Spleen (tissue), 13 donors: ENCODE measurements at places on chromosomes 3 and 15. TPM values are rescaled to one million over a fixed set of nuclear protein-coding genes. Genes with fewer than 3 reads are reported as not detected.

LIPH gene
- 1.3 TPM for total RNA-seq

EXD1 gene
- total RNA-seq = not detected

SAXO2 gene
- 4.0 TPM for total RNA-seq

LHFPL4 gene
- total RNA-seq = not detected

DNA sequence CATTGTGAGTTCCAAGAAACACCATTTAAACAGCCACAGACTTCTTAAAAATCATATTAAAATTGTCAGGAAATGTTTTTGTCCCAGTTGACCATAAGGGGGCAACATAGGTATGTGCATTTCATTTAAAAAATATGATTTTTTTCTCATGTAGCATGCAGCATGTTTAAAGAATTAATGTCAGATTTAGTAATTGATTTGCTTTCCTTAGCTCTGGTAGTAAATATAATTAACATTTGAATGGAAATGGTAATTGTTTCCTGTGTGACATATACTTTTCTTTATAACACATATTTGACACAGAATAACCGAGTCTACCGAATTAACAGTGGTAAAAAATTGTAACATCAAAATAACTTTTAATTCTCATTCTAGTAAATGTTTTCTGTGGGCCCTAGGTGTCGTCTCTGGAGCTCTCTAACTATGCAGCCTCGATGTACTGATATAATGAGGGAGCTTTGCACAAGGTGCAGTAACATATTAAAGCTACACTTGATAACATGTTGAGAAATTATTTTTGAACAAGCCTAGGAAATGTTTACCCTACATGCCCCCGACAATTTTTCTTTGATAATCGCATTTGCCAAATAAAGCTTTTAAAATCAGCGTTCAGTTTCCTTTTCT lies 34.9 kb downstream of the NXPE3 start:
- peaks cover 22% of the 10 kb centered on the region for H3K4me1 ChIP-seq
- no peaks in the 10 kb centered on the region for H3K27me3 ChIP-seq
- H3K4me3 ChIP-seq = no peak overlapping the region
- no peak overlapping the region for H3K27ac ChIP-seq
- H3K36me3 ChIP-seq = no peaks in the 10 kb centered on the region
- DNase-seq = no peak

DNA sequence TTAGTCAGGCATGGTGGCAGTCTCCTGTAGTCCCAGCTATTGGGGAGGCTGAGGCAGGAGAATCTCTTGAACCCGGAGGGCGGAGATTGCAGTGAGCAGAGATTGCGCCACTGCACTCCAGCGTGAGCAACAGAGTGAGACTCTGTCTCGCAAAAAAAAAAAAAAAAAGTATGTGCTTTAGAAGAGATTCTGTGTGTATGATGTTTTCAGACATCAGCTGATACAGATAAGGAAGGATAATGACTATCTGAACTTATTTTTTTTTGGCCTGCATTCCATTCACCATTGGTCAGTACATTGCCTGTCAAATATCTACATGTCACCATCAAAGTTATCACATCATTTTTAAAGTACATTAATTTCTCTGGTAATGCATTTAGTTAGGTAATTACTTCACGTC lies 17.4 kb downstream of the C3orf38 start:
- no peaks in the 10 kb centered on the region for H3K4me1 ChIP-seq
- peaks cover 44% of the 10 kb centered on the region for H3K36me3 ChIP-seq
- no peak overlapping the region for H3K27ac ChIP-seq
- no peaks in the 10 kb centered on the region for H3K27me3 ChIP-seq
- no peak for DNase-seq
- H3K4me3 ChIP-seq = no peak overlapping the region

DNA sequence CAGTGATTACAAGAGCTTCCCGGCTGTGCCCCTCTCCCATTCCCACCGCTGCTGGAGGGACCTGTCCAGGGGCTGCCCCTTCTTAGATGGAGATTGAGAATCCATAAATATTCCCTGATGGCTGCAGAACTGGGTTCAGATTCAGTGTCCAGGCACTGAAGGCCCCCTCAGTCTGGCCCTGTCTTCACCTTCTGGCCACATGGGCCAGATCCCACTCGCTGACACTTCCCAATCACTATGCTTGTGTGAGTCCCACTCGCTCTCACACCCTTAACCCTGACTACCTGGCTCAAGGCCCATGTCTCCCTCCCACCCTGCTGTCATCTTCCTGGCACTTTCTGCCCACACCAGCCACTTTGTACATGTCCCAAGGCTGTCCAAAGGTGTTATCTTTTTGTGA lies 15.5 kb upstream of the MRPS22 start:
- DNase-seq = no peak
- H3K27me3 ChIP-seq = peaks cover 13% of the 10 kb centered on the region
- H3K36me3 ChIP-seq = no peaks in the 10 kb centered on the region
- no peak overlapping the region for H3K27ac ChIP-seq

- H3K36me3 ChIP-seq = peaks cover 88% of the 10 kb centered on the region
- H3K27me3 ChIP-seq = no peaks in the 10 kb centered on the region
- no peak overlapping the region for H3K4me3 ChIP-seq
- H3K27ac ChIP-seq = no peak overlapping the region
- DNase-seq = no peak
Observed at GRCh38 chr3:25728101-25728500, 55.1 kb downstream of the NGLY1 start.

DNA sequence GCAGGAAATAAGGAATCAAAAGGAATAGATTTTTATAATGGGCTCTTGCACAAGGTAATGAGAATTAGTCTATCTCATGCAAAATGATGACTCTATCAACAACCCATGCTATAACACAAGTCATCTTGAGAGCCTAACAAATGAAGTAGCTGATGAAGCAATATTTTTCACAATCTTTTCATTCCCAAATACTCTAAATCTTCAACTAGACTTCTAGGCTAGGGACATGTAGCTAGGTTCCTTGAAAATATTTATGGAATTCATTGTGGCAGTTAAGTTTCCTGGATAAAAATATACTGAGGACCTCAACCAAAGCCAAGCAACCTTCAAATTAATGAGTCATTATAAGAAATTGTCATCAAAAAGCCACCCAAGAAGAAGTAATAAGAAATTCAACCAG lies 55.4 kb downstream of the DCBLD2 start:
- H3K4me3 ChIP-seq = no peak overlapping the region
- H3K4me1 ChIP-seq = no peaks in the 10 kb centered on the region
- DNase-seq = no peak
- H3K27ac ChIP-seq = no peak overlapping the region

GRCh38 chr3:100402256-100402655 lies 917 bp downstream of the LNP1 start:
- H3K27me3 ChIP-seq = no peaks in the 10 kb centered on the region
- H3K36me3 ChIP-seq = no peaks in the 10 kb centered on the region
- H3K4me3 ChIP-seq = peak overlapping the region; percentile 96
- peak overlapping the region; percentile 94 for H3K27ac ChIP-seq
- H3K4me1 ChIP-seq = peaks cover 26% of the 10 kb centered on the region

DNA sequence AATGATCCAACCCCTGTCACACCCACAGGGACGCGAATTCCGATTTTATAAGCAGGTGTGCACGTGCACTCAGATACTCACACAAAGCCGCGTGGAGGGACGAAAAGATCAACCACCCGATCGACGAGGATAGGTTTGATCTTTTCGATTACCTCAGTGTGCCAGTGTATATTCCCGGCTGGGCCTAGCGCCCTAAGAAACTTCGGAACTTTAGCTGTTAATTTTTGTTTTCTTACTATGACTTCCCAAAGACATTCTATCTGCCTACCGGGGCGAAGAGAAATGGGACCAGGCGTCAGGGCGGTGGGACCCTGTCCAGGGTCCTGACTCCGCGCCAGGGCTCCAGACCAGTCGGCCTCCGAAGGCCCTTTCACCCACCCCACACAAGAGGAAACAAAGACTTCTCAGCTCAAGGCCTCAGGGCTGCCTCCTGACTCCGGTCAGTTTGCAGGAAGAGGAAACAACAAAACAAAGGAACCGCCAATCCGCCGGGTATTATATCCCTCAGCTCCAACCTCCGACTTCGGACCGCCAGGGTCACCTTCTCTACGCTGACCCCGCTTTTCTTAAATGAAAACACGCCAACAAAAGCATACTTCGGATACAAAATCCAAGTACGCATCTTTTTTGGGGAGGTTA lies 6.8 kb downstream of the ONECUT1 start:
- no peak for DNase-seq
- peaks cover 20% of the 10 kb centered on the region for H3K27me3 ChIP-seq
- no peak overlapping the region for H3K4me3 ChIP-seq
- no peak overlapping the region for H3K27ac ChIP-seq
